ENCODE measurements at places on chromosomes 5 and 9.

DNA sequence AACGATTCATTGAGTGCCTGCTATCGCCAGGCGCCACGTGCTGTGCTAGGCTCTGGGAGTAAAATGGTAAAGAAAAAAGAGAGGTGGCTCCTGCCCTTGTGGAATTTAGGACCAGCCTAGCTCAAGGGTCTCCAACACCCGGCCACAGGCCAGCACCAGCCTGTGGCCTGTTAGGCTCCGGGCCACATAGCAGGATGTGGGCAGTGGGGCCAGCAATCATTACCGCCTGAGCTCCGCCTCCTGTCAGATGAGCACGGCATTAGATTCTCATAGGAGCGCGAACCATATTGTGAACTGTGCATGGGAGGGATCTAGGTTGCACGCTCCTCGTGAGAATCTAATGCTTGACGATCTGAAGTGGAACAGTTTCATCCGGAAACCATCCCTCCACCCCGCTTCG is 1.5 kb downstream of the RMRP start:
- no peak for DNase-seq

- no peak for DNase-seq
These were observed 66.6 kb upstream of the PPP1R26 start for GRCh38 chr9:135413086-135413375.

DNA sequence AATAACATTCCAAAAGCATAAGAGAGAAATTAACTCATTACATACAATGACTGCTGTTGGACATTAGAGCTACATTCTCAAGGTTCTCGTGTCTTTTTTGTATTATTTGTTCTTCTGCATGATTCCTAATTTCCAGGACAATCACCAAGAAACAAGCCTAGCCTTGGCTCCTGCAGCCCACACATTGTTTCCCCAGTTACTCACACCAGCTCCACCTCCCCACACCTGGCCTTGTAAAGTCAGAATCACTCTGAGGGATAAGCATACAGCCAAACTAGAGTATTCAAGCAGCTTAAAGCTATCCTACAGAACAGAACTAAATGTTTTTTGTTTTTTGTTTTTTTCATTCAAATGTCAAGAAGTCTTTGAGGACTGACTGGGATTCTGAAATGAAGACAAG is 189.2 kb downstream of the HINT1 start:
- no peak for DNase-seq

- DNase-seq, result no peak
These were observed 19.1 kb upstream of the KIF12 start for GRCh38 chr9:114117996-114118830.

- DNase-seq, result no peak
These were observed 113.5 kb upstream of the TNPO1 start for GRCh38 chr5:72702881-72703434.

DNA sequence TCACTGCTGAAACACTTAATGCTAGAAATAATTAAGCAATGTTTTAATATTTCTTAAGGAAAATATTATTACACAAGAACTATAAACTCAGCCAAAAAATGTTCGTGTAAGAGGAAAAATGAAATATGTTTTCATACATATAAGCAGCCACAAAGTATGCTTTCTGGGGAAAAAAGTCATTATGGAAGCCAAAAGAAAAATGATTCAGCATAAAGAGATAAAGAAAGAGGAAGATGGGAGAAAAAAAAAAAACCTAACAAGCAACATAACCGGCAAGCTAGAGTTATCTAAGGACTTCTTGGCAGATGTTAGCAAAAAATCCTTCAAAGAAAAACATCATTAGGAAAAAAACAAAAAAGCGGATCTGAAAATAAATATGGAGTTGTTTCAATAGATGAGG is 179.1 kb downstream of the MUSK start:
- DNase-seq, result no peak

GRCh38 chr9:89215342-89215741 is 36.7 kb upstream of the SHC3 start:
- DNase-seq, result no peak

- DNase-seq, result no peak
These were observed 4.1 kb upstream of the TCF7 start for GRCh38 chr5:134110382-134110781.

DNA sequence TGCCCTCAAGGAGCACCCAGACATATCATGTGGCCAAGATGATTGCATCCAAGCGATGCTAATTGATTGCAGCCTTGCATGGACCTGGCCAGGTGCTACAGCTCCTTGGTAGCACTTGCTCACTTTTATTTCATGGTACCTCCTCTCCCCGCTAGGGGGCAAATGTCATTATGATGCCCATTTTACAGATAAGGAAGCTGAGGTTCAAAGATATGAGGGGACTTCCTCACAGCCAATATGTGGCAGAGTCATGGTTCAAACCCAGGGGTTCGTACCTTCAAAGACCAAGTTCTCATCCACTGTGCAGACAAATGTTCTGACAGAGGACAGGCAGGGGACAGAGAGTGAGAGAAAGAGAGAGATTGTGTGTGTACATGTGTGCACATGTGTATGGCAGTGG is 21.9 kb upstream of the KCNMB1 start:
- no peak for DNase-seq

- no peak for DNase-seq
These were observed 747.1 kb downstream of the CETN3 start for GRCh38 chr5:89662499-89662898.

- DNase-seq, result no peak
These were observed 478.5 kb downstream of the RAB3C start for GRCh38 chr5:59061377-59061776.

- DNase-seq, result no peak
These were observed 52.3 kb downstream of the MYO10 start for GRCh38 chr5:16883806-16884205.

DNA sequence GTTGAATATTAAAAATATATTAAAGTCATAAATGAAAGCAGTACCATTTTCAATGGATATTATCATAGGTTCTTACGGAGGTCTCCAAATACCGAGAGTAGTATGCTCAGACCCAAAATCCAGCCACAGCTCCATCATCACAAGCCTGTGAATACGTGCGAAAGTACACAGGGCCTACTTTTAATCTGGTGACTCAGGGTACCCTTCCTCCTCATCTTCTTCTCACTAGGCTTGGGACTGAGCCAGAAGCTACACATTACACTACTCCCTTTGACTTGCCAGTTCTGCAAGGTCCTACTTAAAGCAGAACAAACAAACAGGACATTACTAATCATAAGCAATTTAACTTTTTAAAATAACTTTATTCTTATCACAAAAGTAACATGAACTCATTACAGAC is 7.6 kb upstream of the RIC1 start:
- no peak for DNase-seq

DNA sequence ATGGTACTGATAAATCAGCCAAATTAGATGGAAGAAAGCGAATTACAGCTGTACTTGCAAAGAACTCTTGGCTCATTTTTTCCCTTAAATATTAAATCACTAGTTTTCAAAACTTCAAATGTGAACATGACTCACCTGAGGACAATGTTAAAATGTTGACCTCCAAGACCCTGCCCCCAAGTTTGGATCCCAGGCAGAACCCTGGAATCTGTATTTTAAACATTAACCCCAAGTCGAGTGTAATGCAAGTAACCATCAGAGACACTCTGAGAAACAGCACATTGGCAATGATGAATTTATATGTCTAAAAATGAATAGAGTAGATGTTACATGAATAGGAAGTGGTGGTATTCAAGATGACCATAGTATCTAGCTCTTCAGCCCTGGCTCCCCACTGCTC is 2.3 kb upstream of the CD274 start:
- no peak for DNase-seq

- DNase-seq, result no peak
These were observed 174.0 kb downstream of the TMC1 start for GRCh38 chr9:72695365-72695764.

All from occipital lobe (tissue), 3 donors.